ENCODE measurements at places on chromosomes 2 and 18. TPM values are rescaled to one million over a fixed set of nuclear protein-coding genes. Genes with fewer than 3 reads are reported as not detected.

DNA sequence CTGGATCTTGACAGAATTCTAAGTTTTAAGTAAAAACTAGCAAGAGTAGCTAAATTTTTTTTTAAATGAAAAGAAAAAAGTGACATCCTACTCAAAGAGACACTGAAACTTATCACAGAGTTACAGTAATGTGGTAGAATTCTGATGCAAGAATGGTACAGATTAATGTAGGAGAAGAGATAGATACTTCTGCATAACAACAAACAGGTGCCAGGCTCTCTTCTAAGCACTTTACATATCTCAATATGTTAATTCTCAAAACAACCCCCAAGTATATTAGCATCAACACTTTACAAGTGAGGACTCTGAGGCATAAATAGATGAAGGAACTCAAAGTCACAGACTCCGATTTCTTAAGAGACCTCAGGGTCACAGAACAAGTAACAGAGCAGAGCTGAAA lies 28.1 kb downstream of the GCC2 start:
- no peak for DNase-seq

GRCh38 chr2:241844066-241844728 lies 14.5 kb downstream of the PDCD1 start:
- peak; percentile 32 for DNase-seq

DNA sequence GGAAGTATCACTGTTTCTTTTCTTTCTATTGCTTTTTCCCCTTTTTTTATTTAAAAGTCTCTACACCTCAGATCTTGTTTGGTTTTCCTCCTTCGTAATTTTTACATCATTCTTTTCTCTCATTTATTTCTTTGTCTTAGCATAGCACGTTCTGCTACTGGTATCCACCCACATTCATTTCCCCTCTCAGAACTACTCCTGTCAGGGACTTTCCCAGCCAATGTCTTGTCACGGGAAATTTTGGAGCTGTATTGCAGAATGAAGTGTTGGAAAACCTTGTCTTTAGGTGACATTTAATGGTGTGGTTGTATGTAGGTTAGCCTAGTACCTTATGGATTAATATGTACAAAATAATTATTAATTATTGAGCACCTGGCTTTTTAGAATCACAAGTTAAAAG lies 34.0 kb downstream of the TTLL4 start:
- no peak for DNase-seq

- DNase-seq, result no peak
Observed at GRCh38 chr2:102826904-102827303, 65.1 kb downstream of the TMEM182 start.

DNA sequence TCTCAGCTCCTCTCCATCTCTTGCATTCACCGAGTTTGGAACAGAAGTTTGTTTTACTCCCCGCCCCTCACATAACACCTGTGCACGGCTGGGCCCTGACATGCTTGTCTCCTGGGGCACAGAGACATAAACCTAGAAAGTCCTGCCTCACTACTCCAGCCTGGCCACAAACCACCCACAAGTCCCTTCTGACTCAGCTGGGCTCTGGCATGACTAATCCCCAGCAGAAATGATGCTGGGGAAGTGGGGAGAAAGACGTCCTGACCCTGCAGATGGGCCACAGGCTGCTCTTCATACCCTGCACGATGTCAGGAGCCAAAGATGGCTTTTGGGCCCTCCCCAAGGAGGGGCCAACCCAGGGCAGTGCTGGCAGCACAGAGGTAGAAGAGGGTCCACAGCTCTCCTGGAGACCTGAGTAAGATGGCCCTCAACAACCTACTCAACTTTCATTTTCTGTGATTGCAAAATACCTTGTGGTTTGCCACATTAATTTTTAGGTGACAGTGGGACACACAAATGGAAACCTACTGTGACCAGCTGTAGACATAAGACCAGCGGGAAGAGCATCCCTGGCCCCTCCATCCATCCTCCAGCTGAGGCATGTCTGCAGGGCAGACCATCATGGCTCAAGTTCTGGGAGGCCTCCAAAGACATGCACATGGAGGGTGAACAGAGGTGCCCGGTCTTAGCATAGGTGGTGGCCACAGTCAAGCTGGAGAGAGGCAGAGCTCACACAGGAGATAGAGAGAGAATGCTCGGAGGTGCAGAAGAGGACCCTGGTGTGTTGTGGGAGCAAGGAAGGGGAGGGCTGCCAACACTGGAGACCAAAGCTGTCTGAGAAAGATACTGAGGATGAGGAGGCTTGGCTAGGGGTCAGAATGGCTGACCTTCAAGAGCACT lies 40.0 kb downstream of the DNMT3A start:
- peak; percentile 6 for DNase-seq

DNA sequence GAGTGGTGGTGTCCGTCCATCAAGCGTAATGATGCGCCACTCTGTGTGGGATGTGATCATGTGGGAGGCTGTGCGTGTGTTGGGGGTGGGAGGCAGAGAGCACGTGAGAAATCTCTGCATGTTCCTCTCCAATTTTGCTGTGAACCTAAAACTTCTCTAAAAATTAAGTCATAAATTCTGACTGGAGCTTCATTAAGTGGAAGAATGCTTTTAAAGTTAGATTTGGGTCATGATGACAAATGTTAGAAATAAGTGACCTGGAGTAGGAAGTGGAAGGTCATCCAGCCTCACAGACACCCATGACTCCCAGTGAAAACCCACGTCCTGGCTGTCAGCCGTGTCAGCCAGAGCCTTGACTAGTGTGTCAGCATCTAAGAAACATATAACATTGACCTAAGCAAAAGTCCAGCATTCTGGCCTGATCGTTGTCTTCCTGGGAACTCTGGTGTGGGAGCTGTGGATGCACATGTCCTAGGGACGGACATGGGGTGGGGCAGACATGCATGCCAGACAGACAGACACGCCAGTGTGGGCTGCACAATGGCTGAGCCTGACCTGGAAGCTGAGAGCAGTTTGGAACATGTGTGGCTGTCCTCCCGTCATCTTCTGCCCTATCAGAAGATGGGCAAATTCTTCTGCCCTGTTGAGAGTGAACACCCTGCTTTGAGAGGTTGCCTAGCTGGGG lies 245.6 kb downstream of the FAM210A start:
- no peak for DNase-seq

- DNase-seq, result no peak
Observed at GRCh38 chr18:8264861-8265411, 344.3 kb upstream of the RAB12 start.

GRCh38 chr2:6813573-6813972 lies 52.1 kb downstream of the CMPK2 start:
- no peak for DNase-seq

DNA sequence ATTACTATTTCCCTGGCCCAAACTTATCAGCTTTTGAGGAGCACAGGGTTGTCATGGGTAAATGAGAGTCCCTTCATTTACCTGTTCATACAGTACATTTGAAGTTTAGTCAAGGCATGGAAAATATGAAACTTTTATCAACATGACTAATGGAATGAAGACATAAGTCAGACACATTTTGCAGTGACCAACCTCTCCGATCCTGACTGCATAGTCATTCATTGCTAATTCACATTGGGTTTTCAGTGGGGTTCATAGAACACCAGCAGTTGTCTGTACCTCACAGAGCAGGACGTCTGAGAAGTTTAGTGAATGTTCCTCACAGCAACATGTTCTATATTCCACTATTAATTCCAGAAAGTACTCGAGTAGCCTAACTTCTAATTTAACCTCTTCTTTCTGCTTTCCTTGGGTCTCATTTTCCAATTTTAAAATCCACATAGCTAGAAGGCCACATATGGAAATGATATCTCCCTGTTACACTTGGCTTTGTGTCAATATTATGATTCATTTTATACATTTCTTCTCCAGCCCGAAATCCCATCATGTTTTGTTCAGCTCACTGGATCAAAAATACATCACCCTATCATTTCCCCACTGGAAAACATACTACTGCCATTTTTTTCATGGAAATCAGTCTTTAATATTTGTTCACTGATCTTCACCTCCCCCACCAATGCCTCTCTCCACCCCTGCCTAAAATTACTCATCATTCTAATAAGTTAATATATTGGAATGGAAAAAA lies 65.9 kb downstream of the CDH20 start:
- DNase-seq, result no peak

- DNase-seq, result no peak
Observed at GRCh38 chr2:128043041-128043440, 15.2 kb upstream of the SAP130 start.

Gene LIMS3
- total RNA-seq, result 1.1 TPM

Gene CHPF
- total RNA-seq, result 228 TPM

Gene KCNG2
- total RNA-seq, result not detected

Gene GPC1
- 79.1 TPM for total RNA-seq

Gene BOLL
- not detected for total RNA-seq

Gene CAPN13
- 0.25 TPM for total RNA-seq

Data from HCT116 (cell line).